ENCODE measurements at places on chromosomes 16 and 17.

- no peak for DNase-seq
These were observed 3.3 kb downstream of the TRPV2 start for GRCh38 chr17:16418685-16419068.

GRCh38 chr16:2226245-2226793 is 2.9 kb downstream of the E4F1 start:
- DNase-seq: no peak

DNA sequence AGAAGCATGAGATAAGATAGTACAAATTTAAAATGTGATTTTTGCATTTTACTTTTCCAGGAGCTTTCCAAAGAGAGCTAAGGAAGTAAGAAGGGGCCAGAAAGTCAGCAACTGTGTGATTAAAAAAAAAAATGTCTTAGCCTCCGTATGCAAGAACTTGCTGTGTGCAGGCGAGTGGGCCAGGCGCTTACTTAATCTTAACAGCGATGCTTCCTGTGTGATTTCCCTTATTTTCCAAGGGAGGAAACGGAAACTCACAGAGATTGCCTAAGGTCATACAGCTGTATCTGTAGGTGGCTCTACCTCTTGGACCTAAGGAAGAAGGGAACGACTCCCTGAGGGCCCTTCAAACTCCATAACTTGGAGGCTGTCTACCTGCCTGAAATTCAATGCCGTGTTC is 11.1 kb downstream of the HS3ST3B1 start:
- DNase-seq: no peak

- no peak for DNase-seq
These were observed 260.1 kb downstream of the PARN start for GRCh38 chr16:14369734-14370598.
